ENCODE measurements at places on chromosomes 11 and 22. TPM values are rescaled to one million over a fixed set of nuclear protein-coding genes. Genes with fewer than 3 reads are reported as not detected.

PRR33 gene
- total RNA-seq: 0.07 TPM

DNA sequence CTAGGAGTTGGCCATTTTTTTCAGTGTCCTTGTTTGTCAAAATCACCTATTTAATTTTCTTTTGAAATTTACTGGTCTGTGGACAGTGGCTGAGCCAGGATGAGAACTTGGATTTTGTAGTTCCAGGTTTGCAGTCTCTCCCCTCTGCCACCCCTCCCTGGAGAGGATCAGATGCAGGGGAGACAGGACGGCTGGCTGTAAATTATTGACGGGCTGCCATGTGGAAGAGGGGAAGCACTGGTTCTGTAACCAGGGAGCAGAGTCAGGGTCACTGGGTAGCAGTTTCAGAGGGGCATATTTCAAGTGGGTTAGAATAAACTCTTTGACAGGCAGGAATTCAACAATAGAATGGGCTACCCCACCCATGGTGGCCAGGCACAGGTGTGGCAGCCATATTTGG is 20.6 kb upstream of the YWHAH start:
- no peak overlapping the region for H3K4me3 ChIP-seq
- peaks cover 10% of the 10 kb centered on the region for H3K27me3 ChIP-seq
- H3K4me1 ChIP-seq: no peaks in the 10 kb centered on the region
- no peak for DNase-seq
- no peaks in the 10 kb centered on the region for H3K36me3 ChIP-seq

BAD gene
- 21.3 TPM for total RNA-seq

- no peak for DNase-seq
- no peak overlapping the region for H3K4me3 ChIP-seq
- H3K27me3 ChIP-seq: no peaks in the 10 kb centered on the region
- no peak overlapping the region for H3K27ac ChIP-seq
- H3K4me1 ChIP-seq: peaks cover 8% of the 10 kb centered on the region
Measured at GRCh38 chr11:74070723-74071492, 62.0 kb upstream of the UCP3 start.

DNA sequence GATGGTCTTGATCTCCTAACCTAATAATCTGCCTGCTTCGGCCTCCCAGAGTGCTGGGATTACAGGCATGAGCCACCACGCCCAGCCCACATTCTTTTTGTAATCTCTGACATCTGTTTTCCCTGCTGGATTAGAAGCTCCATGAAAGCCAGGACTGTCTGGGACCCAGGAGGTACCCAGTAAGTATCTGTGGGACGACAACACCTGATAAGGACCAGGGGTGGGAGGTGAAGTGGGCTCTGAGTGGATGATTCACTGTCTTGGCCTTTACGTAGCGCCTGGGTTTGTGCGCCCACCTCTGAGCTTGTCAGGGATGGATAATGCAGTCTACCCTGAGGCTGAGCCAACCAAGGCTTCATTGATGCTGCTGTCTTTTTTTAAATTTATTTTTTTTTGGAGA is 118.8 kb downstream of the ABTB2 start:
- DNase-seq: no peak
- H3K27me3 ChIP-seq: peaks cover 5% of the 10 kb centered on the region

MALAT1 gene
- total RNA-seq: 7,016 TPM

GRIK4 gene
- total RNA-seq: not detected

GRCh38 chr22:41256254-41257253 is 15.8 kb upstream of the CHADL start:
- no peak overlapping the region for H3K4me3 ChIP-seq
- DNase-seq: no peak
- H3K4me1 ChIP-seq: no peaks in the 10 kb centered on the region

GRCh38 chr11:74412733-74413359 is 14.6 kb upstream of the PGM2L1 start:
- H3K4me1 ChIP-seq: peaks cover 32% of the 10 kb centered on the region
- no peaks in the 10 kb centered on the region for H3K27me3 ChIP-seq
- no peak overlapping the region for H3K4me3 ChIP-seq
- no peaks in the 10 kb centered on the region for H3K36me3 ChIP-seq

ADAMTS15 gene
- not detected for total RNA-seq

GRCh38 chr11:67452141-67452952 is at the start of gene GPR152:
TSS of gene GPR152 (minus strand) at chr11:67452729. CDS start at chr11:67452724, 5 bp downstream.
- H3K27me3 ChIP-seq: no peaks in the 10 kb centered on the region
- H3K27ac ChIP-seq: no peak within 1 kb of the TSS

CELF1 gene
- total RNA-seq: 143 TPM

GRCh38 chr11:60981515-60981914 is 10.0 kb downstream of the CD6 start:
- peak overlapping the region; percentile 87 for H3K4me3 ChIP-seq
- H3K36me3 ChIP-seq: peaks cover 86% of the 10 kb centered on the region
- peak overlapping the region; percentile 96 for H3K27ac ChIP-seq

GRCh38 chr11:132681971-132682370 is 850.3 kb downstream of the OPCML start:
- DNase-seq: no peak
- no peak overlapping the region for H3K4me3 ChIP-seq
- H3K27ac ChIP-seq: no peak overlapping the region

SLC17A6 gene
- not detected for total RNA-seq

GRCh38 chr11:46499821-46500220 is 94.0 kb downstream of the AMBRA1 start:
- peaks cover 6% of the 10 kb centered on the region for H3K36me3 ChIP-seq
- H3K4me1 ChIP-seq: peaks cover 8% of the 10 kb centered on the region
- no peaks in the 10 kb centered on the region for H3K27me3 ChIP-seq
- no peak overlapping the region for H3K27ac ChIP-seq
- DNase-seq: no peak
- H3K4me3 ChIP-seq: no peak overlapping the region

UBQLN3 gene
- total RNA-seq: not detected

DNA sequence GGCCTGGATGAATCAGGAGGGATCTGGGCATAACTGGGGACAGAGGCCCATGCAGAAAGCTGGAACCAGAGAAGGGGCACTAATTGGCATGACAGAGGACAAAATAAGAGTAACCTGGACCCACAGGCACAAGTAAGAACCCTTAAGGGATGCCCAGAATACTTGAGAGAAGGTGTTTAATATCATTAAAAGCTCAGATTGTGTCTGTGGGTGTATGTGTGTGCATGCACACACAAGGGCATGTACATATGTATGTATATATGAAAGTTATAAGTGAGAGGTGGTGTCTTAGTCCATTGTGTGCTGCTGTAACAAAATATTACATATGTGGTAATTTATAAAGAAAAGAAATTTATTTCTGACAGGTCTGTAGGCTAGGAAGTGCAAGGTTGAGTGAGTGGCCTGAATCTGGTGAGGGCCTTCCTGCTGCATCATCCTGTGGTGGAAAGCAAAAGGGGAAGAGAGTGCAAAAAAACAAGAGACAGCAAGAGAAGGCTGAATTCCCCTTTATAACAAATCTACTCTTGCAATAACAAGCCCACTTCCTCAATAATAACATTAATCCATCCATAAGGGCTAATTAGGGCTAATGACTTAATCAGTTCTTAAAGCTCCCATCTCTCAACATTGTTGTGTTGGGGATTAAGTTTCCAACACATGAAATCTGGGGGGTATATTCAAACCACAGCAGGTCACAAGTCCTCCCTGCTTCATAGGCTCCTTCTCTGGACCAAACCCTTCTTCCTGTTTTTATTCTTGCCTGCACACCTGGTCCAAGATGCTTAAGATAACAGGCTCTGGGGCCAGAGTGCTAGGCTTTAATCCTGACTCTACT is 68.3 kb upstream of the POU2AF2 start:
- H3K4me1 ChIP-seq: no peaks in the 10 kb centered on the region
- no peaks in the 10 kb centered on the region for H3K27me3 ChIP-seq
- H3K27ac ChIP-seq: no peak overlapping the region
- no peak overlapping the region for H3K4me3 ChIP-seq
- no peak for DNase-seq

DNA sequence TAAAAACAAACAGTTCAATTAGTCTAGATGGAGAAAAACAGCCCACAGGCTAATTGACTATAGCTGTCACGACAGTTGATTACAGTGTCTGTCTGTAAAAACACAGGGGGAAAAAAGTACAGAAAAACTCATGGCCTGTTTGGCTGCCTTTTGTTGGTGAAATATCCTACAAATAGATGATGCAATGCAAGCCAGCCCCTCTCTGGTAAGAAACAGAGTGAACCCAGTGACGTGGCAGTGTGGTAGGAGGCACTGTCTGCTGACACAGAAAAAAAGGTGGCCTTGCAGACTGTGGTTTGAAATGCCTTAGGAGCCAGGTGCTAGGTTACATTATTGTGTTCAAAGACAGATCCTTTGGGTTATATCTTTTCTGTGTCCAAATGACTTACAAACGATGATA is 431.4 kb upstream of the CCDC90B start:
- no peak overlapping the region for H3K4me3 ChIP-seq
- no peak for DNase-seq
- H3K27ac ChIP-seq: no peak overlapping the region
- no peaks in the 10 kb centered on the region for H3K36me3 ChIP-seq
- H3K27me3 ChIP-seq: peaks cover 2% of the 10 kb centered on the region
- H3K4me1 ChIP-seq: no peaks in the 10 kb centered on the region

- DNase-seq: no peak
- H3K4me3 ChIP-seq: no peak overlapping the region
- no peaks in the 10 kb centered on the region for H3K36me3 ChIP-seq
- H3K4me1 ChIP-seq: peaks cover 18% of the 10 kb centered on the region
- no peak overlapping the region for H3K27ac ChIP-seq
- H3K27me3 ChIP-seq: peaks cover 5% of the 10 kb centered on the region
Measured at GRCh38 chr11:33691066-33691864, 9.4 kb downstream of the C11orf91 start.

VPREB3 gene
- total RNA-seq: not detected

MMP13 gene
- not detected for total RNA-seq

DNA sequence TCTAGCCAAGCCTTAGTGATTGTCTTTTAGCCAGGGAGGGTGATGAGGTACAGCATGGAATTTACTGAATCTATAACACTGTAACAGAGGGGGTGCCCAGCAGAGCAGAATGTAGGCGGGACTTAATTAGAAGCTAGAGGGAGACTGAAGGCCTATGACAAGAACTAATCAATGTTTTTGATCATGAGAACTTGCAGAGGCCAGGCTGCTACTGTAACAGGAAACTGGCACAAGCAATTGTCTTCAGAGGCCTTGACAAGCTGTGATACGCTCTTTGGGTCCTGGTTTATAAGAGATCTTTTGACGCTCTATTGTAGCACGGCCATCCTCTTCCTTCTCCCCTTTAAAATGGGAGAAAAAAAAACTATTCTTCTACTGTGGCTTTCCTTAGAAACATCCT is 1297.3 kb downstream of the JRKL start:
- H3K4me3 ChIP-seq: no peak overlapping the region
- H3K27me3 ChIP-seq: no peaks in the 10 kb centered on the region
- no peaks in the 10 kb centered on the region for H3K36me3 ChIP-seq
- DNase-seq: no peak
- no peaks in the 10 kb centered on the region for H3K4me1 ChIP-seq

MAPK8IP2 gene
- total RNA-seq: 0.14 TPM

- H3K4me3 ChIP-seq: peak overlapping the region; percentile 10
- H3K27me3 ChIP-seq: no peaks in the 10 kb centered on the region
- H3K27ac ChIP-seq: peak overlapping the region; percentile 66
- peaks cover 51% of the 10 kb centered on the region for H3K4me1 ChIP-seq
Measured at GRCh38 chr11:67262731-67263675, 3.3 kb upstream of the GRK2 start.

DNA sequence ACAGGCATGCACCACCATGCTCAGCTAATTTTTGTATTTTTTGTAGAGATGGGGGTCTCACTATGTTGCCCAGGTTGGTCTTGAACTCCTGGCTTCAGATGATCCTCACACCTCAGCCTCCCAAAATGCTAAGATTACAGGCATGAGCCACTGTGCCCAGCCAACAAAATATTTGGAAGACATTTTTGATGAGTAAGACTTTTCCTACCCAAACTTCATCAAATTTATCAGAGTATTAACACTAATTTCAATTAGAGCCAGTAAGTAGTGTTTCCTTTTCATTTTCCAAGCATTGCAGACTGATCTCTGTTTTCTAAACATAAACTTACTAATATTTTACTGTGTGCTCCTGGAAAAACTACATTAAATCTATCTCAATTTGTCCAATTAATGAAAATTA is 1.4 kb upstream of the CRTAM start:
- DNase-seq: no peak
- no peak overlapping the region for H3K27ac ChIP-seq
- H3K4me1 ChIP-seq: peaks cover 17% of the 10 kb centered on the region
- peaks cover 4% of the 10 kb centered on the region for H3K27me3 ChIP-seq
- H3K36me3 ChIP-seq: no peaks in the 10 kb centered on the region

NNMT gene
- total RNA-seq: not detected

GRCh38 chr11:117702946-117703598 is 93.9 kb downstream of the DSCAML1 start:
- peaks cover 12% of the 10 kb centered on the region for H3K27me3 ChIP-seq
- DNase-seq: no peak
- H3K36me3 ChIP-seq: no peaks in the 10 kb centered on the region
- H3K4me3 ChIP-seq: no peak overlapping the region
- H3K27ac ChIP-seq: no peak overlapping the region
- H3K4me1 ChIP-seq: peaks cover 2% of the 10 kb centered on the region
